ENCODE measurements at places on chromosomes 7 and 10. TPM values are rescaled to one million over a fixed set of nuclear protein-coding genes. Genes with fewer than 3 reads are reported as not detected.

- no peak for DNase-seq
These were observed 98.2 kb upstream of the PDGFA start for GRCh38 chr7:617614-618538.

GRCh38 chr7:120716307-120716706 is 141.6 kb downstream of the TSPAN12 start:
- peak; percentile 79 for DNase-seq

LRRC17 gene
- total RNA-seq, result 4.3 TPM

DNA sequence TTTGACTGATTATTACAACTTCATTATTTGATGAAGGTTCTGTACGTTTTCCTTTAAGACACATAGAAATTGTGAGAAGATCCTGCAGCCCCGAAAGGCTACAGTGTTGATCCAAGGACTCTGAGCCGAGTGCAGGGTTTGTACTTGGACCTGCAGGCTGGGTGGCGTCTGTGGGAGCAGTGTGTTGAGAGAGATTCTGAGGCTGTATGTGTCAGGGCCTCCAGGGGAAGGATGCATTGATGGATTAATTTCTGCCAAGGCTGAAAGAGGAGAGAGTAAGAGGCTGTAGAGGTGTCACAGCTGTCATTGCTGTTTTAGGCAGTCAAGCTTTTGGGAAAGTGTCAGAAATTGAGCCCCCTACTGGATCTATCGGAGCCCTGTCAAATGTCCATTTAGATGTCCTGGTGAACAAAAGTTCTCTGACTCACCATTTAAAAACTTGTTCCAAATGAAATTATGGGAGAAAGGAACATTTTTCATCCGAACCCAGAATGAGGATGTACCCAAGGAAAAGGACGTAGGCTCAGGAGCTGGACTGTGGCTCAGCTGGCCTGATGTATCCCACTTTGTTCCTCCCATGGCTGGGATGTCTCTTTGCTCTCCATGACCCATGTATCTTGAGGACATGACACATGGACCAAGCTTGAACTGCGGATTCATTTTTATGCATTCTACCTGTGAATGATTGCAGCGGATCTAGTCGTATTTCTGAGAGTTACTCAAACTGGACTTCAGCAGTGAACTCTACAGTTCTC is 102.2 kb downstream of the TCF7L2 start:
- no peak for DNase-seq

- DNase-seq, result no peak
These were observed 194.0 kb upstream of the VWC2 start for GRCh38 chr7:49579408-49579807.

GDF10 gene
- 0.28 TPM for total RNA-seq

RNF133 gene
- 0.53 TPM for total RNA-seq

FOXP2 gene
- 0.25 TPM for total RNA-seq

GRCh38 chr10:35352512-35352911 is 16.2 kb downstream of the CCNY start:
- DNase-seq, result no peak

DOCK1 gene
- total RNA-seq, result 72.6 TPM

GRCh38 chr10:11683529-11684320 is 58.5 kb upstream of the ECHDC3 start:
- no peak for DNase-seq

AZGP1 gene
- not detected for total RNA-seq

DNA sequence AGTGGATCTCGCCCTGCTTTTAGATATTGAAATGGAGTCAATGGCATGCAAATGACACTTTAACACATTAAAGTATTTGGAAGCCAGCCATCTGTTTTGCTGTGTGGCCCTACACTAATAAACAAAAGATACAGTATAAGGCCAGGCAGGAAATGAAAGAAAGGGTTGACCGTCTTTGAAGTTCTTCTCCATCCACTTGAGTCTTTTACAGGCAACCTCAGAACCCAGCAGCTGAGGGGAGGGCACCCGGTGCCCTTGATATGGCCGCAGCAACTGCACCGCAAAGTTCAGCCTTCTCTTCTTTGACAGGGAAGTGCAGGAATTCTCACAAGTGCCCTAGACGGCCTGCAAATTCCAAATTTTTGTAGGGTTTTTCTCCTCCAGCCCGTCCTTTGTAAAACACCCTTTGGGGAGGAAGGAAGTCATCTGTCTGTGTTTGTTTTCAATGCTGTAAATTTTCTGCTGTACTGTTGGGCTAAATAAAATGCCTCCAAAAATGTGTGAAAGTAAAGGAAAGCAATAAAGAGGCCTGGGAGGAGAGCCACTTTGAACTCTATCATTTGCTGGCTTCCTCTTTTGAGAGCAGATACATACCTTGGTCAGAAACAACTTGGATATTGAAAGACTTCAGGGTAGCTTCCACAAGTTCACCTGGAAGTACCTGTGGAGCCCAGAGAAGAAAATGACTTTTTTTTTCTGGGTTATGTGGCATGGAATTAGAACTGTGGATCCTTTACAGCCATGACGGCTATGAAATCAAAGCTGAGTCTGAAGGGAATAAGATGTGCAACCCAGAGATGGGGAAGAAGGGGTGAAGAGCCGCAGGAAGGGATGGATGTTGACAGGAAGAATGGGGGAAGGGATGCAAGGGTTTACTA is 3.6 kb downstream of the HOXA1 start:
- peak; percentile 11 for DNase-seq

DNA sequence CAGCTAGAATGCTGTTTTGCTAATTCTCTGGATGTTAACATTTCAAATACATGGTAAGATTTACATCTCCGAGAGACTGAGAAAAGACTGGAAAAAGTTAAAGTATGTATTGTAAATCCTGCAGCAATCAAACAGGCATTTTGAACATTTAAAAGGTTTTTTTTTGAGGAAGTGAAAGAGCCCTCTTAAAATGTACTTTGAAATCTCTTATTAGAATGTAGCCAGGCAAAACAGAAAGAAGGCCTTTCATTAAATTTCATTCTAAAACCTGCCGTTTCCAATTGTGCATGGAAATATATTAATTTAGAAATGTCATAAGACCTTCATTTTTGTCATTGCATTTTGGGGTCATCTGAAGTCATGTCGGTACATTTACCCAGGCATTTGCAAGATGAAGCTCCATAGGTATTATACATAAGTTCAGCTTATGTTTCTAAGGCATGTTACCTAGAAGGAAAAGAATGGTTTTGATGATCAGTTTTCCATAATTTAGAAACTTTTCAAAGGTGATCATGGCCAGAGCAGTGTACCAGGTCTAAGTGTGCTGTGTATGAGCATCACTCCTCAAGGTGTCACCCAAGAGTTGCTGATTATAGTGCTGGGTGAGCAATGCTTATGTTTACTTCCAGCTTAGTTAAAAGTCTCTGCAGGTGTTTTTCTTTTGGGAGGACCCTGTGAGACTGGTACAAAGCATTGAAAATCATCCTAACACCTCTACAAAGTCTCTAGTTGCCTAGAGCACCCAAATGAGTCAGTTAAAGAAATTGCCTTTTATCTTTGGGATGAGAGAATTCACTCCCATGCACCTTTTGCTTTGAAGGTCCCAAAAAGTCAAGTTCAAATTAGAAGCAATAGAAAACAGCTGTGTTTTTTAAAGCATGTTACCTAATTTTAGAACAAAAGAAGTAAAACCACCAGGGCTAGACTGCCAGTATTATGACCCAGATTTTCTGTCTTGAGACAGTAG is 7.1 kb downstream of the ZNF736 start:
- DNase-seq, result no peak

Measured in neural progenitor cell (in vitro differentiated cells).